ENCODE measurements at places on chromosomes 6 and 20.

- no peak for DNase-seq
Measured at GRCh38 chr6:83708546-83708969, 343 bp downstream of the SNAP91 start.

DNA sequence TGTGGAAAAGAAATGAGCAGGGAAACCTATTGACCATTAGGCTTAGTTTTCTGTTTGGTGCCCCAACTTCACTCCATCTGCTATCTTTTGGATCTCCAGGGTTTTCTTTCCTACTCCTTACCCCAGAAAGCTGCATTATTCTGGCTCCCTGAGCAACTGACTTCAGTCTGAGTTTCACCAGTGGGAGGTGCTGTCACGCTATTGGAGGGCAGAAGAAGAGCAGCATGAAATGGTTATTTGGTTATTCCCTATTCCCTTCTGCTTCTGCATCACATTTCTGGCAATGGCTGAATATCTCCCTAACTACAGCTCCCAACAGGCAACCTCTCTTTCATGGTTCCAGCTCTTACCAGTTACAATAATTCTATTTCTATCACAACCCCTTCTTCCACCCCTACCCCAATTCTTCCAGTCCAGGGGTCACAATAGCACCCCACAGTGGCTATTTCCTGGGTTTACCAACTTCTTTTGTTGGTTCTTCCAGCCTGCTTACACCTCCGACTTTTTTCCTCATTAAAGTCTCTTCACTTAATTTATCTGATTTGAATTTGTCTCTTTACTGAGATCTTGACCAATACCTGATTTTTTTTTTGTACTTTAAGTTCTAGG lies 311.5 kb downstream of the PLCB1 start:
- DNase-seq = no peak

GRCh38 chr20:4708856-4709255 lies 12.9 kb upstream of the PRND start:
- no peak for DNase-seq

DNA sequence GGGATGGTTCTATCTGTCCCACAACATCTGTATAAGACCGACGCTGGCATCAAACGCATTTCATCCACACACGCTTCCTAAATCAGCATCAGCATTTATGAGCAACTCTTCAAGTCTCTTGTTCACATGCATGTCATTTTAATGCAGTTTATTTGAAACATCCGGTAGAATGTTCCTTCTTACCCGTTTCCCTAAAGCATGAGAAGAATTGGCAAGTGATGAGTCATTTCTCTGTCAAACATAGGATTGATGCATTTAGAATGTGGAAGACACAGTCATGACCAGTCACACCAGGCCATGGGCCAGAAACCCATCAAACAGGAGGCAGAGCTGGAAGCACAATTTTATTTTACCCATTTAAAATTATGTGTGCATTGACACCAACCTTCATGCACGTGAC lies 122.8 kb downstream of the UST start:
- no peak for DNase-seq

DNA sequence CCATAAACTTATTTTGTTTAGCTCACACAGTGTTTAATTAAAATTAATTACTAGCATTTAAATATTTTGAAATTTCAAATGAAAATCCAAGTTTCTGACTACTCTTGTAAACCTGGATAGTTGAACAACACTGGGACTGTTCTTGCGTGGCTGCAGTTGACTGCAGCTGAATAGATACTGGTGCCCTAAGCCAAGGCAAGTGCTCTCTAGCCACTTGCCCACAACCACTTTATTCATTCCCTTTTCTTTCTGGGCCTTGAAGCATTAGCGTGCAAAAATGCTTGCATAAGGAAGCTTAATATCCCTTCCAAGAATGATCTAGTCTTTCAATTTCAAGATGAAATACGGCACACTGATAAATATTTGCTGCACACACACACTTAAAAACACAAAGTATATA lies 676.0 kb upstream of the MARCKS start:
- no peak for DNase-seq

DNA sequence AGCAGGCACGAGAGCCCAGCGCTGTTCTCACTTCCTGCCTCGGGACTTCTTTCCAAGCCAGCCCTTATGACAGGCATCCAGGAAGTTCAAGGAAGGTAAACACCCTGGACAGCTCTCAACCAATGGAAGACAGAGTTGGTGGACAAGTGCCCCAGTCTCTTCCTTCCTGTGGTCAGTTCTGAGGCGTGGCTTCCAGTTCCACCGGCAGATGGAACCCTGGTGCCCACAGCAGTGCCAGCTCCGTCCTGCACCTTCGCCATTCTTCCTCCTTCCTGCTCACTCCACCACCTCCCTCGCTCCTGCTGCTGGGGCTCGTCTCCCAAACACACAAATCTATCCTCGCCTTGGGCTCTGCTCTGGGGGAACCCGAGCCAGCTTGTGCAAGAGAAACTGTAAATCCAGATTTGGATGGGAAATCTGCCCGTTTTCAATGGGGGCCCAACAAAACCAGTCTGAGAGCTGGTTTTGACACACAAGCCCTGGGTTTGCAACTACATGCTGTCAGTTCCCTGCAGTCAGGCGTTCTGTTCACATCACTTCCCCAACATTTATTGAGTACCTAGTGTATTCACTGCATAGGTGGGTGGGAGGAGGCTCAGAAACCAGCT lies 162.7 kb downstream of the GRM4 start:
- DNase-seq = no peak

DNA sequence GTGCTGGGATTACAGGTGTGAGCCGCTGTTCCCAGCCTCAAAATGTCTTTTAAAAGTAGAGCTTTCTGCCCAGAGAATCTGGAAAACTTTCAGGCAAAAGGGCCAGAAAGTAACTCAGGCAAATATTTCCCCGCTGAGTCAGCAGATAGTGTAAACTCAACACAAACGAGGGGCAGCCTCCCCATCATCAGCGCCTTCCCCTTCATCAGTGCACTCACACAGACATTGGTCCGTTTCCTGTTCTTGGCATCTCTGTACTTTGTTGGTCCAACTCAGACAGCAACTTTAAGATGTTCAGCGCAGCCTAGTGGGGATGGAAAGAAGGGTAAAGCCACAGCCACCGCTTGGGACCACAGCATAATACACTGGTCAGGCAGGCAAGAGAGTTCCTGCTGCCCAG lies 69.5 kb downstream of the CSE1L start:
- no peak for DNase-seq

- no peak for DNase-seq
Measured at GRCh38 chr20:59268870-59269269, 31.5 kb upstream of the EDN3 start.

DNA sequence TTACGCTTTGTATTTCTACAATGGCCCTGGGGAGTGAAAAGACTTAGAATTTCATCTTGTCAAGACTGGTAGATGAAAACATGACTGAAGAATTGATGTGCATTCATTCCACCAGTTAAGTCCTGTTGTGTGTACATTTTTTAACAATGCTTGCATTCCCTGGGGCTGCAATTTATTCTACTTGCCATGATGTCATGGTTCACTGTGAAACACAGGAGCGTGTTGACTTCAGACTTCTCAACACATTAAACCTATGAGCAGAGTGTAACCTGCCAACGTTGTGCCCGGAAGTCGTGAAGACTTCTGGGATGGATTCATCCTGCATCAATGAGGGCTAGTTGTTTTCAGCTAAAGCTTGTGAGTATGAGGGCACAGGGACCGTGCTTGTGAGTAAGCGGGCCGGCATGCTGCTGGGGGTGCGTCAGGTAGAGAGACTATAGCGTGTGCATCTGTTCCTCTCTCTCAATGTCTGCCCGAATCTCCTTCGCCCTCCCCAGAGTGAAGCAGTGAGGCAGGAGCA lies 26.3 kb upstream of the RIMS4 start:
- DNase-seq = no peak

DNA sequence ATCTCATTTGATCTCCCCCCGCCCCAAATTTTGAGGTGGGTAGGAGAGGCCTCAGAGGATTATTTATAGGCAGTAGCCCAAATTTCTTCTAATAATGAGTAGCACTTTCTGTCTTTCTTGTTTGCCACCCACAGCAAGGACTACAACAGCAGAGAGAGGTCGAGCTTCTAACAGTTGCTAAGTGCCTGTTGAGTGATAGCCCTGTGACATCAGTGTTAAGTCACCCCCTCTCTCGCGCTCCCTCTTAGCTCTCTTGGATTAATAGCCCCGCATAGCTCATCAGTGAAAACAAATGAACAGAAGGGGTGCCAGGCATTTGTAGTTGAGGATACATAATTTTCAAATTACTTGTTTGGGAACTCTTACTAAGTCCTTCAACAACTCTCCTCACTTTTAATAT lies 3.5 kb downstream of the ANKRD60 start:
- no peak for DNase-seq

- no peak for DNase-seq
Measured at GRCh38 chr6:140480852-140481251, 1106.4 kb upstream of the CITED2 start.

DNA sequence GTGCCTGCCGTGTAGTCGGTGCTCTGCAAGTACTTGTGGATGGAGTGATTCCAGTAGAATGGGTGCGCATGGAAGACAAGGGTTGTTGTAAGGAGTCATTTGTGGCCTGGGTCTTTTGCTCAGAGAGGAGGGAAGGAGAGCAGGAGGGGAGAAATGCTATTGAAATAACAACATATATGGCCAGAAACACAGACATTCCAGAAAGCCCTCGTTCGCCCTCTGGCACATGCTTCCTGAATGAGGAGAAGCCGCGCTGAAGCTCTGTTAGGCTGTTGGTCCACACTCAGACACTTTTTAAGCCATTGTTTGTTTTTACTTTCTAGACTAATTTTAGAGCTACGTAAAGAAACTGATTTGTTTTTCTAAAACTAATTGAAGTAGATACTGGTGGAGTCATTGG lies 107.4 kb downstream of the RPP40 start:
- no peak for DNase-seq

GRCh38 chr6:35717449-35718374 lies 19.1 kb upstream of the ARMC12 start:
- DNase-seq = no peak

- DNase-seq = no peak
Measured at GRCh38 chr20:33490934-33491656, 1.2 kb downstream of the CBFA2T2 start.

GRCh38 chr6:35611240-35611639 lies 77.5 kb downstream of the FKBP5 start:
- DNase-seq = no peak
